Left colon (tissue), 2 donors: ENCODE measurements at places on chromosomes 13 and 19. TPM values are rescaled to one million over a fixed set of nuclear protein-coding genes. Genes with fewer than 3 reads are reported as not detected.

The PSG4 gene
- total RNA-seq = not detected

The CELF5 gene
- 0.67 TPM for total RNA-seq

The ZNF480 gene
- 12.1 TPM for total RNA-seq

The PNMA8A gene
- total RNA-seq = 0.24 TPM

The PSG2 gene
- total RNA-seq = not detected

The ZNF813 gene
- 3.4 TPM for total RNA-seq

The FXYD7 gene
- total RNA-seq = not detected

The RDH8 gene
- not detected for total RNA-seq

The FUT6 gene
- total RNA-seq = 74.8 TPM

The NDUFB7 gene
- total RNA-seq = 299 TPM

The PROZ gene
- total RNA-seq = not detected

The CD70 gene
- total RNA-seq = 0.64 TPM

The CYP4F8 gene
- total RNA-seq = not detected

The NLRP7 gene
- total RNA-seq = not detected

The PRDX2 gene
- total RNA-seq = 298 TPM

The IGFL1 gene
- not detected for total RNA-seq

The FOSB gene
- total RNA-seq = 46.0 TPM

The CEACAM4 gene
- 0.22 TPM for total RNA-seq

The AMER2 gene
- not detected for total RNA-seq

The PSG7 gene
- not detected for total RNA-seq

The USE1 gene
- 25.6 TPM for total RNA-seq

The MISP gene
- total RNA-seq = 461 TPM

The KLK4 gene
- total RNA-seq = 6.4 TPM

The SYNE4 gene
- 6.5 TPM for total RNA-seq

The CEBPG gene
- total RNA-seq = 70.1 TPM

The APOC4 gene
- not detected for total RNA-seq

The N4BP2L1 gene
- 10.5 TPM for total RNA-seq

The CPAMD8 gene
- 3.4 TPM for total RNA-seq

The LRG1 gene
- total RNA-seq = 31.8 TPM

The LYL1 gene
- 4.5 TPM for total RNA-seq

The USF2 gene
- total RNA-seq = 85.9 TPM

The LILRB5 gene
- total RNA-seq = 10.9 TPM

The ING1 gene
- total RNA-seq = 15.2 TPM

The S1PR5 gene
- 0.15 TPM for total RNA-seq

The KCNN4 gene
- total RNA-seq = 21.2 TPM

The CCDC8 gene
- total RNA-seq = 2.5 TPM
